C1 segment of cervical spinal cord (tissue), 14 donors: ENCODE measurements at places on chromosomes 2 and 18.

GRCh38 chr2:140376686-140377085 lies 1596.5 kb upstream of the NXPH2 start:
- DNase-seq: no peak

DNA sequence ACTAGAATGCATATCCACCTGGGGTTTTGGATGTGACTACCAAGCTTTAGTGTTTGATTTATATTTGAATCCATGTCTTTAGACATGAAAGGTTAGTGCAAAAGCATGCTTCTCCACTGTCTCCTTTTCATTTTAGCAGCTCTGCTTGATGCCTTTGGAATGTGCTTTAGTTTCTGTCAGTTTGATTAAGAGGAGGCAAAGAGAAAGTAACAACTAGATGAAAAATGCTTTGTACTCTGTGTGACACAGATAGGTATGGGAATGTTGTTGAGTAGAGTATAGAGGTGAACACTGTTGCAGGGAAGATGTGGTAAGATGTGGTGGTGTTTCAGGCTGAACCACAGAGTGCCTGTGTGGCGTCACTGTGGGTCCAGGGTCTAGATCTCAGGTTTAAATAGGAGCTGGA lies 19.8 kb downstream of the PIK3C3 start:
- no peak for DNase-seq

DNA sequence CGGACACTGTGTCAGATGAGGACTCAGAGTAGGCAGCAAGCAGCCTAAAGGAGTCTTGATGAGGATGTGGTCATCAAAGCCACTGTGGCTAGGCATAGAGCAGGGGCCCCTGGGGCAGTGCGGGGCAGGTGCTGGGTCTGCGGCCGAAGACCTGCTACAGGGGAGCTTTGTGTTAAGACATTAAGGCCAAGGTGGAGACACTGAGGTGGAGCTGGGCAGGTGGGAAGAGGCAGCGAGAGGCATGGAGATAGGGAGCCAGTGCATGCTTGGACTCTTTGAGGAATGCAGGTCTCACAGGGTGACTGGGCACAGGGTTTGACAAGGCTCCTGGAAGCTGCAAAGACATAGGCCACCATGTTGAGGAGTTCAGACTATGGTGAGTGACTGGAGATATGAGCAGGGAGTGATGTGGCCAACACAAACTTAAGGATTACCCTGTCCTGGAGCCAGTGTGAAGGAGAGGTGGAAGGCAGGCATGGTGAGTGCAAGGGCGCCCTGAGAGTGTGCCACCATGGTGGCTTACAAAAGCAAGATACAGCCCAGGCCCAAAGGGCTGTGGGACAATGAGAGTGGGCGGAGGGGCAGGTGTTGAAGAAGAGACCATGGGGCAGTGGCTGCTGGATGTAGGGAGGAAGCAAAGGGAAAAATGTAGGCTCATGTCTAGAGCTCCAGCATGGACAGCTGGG lies 450.9 kb upstream of the HS6ST1 start:
- DNase-seq: no peak

GRCh38 chr2:240797500-240797895 lies 22.5 kb downstream of the KIF1A start:
- no peak for DNase-seq

GRCh38 chr2:241774419-241775222 lies 2.0 kb upstream of the GAL3ST2 start:
- DNase-seq: no peak

- no peak for DNase-seq
Measured at GRCh38 chr2:17759805-17760204, 5.9 kb downstream of the GEN1 start.

- no peak for DNase-seq
Measured at GRCh38 chr18:60568220-60568619, 195.6 kb upstream of the MC4R start.

DNA sequence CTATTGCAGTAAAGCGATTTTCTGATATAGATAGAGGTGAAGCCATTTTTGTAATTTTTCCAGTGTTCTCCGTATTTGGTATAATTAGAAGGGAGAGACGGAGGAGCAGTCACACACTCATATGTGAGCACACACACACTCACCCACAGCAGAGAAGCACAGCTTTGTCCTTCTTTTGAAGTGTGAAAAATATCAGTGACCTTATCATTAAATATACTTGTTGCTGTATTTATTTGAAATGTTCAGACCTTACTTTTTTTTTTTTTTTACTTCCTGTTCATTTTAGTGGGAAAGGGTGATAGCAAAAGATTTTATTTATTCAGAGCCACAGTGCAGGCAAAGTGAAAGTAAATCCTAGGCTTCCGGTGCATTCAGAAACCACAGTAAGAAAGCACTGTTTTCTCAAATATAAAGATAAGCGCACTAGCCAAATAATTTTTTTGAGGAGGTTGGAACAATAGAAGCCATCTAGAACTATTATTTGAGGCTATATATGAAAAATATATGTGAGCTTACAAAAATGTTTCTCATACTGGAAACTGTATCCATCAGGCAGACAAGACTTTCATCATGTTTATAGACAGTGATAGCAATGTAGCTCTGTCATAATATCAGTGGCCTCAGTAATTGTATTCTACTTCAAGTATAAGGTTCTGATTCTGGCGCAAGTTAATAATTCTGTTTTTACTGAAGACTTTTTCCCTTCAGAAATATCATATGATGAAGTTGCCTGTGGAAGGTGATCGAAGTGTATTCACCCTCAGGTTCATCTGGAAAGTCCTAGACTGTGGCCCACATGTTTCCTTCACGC lies 37.2 kb downstream of the TSHZ1 start:
- no peak for DNase-seq

GRCh38 chr2:54059504-54059903 lies 55.9 kb upstream of the ACYP2 start:
- DNase-seq: no peak

DNA sequence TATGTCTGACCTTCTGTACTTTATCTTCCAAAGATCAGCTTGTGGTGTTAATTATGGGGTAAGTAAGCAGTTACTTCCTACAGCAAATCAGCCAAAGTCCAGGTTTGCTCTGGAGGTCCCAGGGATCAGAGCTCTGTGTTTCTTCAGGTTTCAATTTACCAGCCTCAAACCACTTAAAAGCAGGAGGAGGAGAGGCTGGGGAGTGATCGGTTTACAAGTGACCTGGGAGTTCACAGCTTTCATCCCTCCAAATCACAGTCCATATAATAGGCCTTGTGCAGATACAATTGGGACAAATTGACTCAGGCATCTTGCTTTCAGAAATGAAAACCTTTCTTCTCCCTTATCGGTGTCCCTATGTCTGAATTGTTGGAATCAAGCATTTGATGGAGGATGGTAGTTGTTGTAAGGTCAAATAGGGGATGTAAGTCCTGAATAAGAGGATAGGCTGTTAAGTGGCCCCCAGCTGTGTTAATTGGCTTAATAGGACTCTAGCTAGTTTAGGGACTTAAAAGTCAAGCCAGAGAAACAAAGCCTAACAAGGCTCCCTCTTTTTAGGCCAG lies 188.0 kb upstream of the NT5C1B start:
- no peak for DNase-seq

GRCh38 chr2:98663511-98664090 lies 55.2 kb downstream of the UNC50 start:
- no peak for DNase-seq

GRCh38 chr18:57806201-57806977 lies 3.3 kb upstream of the ATP8B1 start:
- DNase-seq: no peak

GRCh38 chr18:24474406-24474805 lies 14.0 kb downstream of the HRH4 start:
- DNase-seq: no peak

DNA sequence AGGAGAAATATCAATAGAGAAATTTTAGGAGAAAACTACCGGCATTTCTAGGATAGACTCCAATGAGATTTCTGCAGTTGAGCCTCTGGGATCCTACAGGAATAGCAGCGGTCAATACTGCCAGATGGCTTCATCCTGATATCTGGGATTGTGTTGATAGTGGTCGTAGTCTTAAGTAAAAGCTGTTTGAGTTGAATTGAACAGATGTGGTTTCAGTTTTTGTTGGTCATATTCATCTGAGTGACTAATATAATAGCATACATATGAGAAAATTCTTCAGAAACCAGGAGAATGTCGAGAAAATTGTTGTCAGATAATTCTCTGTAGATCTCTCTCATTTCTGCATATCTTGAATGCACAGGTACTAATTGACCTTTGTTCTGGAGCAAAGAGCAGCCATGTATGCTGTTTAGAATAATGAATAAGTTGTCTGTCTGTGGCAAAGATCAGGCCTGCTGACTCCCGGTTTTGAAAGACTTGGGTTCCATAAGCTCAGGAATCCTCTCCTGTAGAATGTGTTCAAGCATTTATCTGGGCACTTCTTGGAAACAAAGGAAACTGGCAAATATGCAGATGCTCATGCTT lies 288.1 kb downstream of the TMX3 start:
- no peak for DNase-seq

DNA sequence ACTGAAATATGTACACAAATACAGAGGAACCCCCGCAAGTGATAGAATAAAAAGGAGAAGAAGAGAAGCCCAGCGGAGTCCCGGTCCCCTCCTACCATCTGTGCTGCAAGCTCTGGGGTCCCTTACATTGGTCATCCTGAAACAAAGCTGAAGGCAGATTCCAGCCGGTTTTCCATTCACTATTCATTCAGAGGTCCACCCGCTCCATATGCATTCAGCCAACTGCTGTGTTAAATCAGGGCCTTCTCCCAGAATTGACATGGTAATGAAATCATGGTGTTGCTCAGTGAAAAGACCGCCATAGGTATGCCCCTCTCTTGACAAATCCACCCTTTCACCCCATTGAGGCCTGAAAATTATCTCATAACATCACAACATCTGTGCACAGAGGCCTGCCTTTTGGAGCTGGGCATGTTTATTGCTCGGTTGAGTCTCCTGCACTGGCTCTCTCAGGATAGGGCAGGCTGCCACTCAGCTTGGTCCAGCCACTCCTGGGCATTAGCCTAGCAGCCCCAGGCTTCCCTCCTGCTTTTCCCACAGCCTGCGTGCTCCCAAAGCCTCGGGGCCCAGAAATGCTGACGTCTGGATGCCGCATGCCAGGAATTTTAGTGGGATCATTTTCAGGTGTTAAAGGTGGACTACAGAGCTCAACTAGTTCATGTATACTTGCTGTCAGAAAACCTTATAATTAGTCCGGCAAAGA lies 39.3 kb upstream of the ID2 start:
- DNase-seq: no peak

DNA sequence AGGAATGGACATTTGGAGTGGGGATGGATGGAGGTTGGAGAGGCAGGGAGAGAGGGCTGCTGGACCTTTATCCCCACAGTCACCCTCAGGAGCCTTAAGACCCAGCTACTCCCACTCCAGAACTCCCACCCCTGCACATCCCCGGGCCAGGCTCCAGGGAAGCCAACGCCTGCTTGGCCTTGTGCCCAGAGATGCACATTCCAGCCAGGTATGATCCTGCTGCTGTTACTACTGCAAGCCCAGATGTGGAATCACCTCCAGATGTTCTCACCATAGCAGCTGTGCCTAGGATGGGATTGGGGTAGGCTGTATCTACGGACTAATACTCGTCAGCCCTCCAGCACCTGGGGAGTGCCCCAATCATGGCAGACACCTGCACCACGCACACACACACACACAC lies 71.7 kb downstream of the ZFP36L2 start:
- DNase-seq: no peak

- no peak for DNase-seq
Measured at GRCh38 chr2:109268916-109269315, 139.9 kb downstream of the SH3RF3 start.

GRCh38 chr2:25184254-25184653 lies 15.9 kb upstream of the POMC start:
- DNase-seq: no peak

DNA sequence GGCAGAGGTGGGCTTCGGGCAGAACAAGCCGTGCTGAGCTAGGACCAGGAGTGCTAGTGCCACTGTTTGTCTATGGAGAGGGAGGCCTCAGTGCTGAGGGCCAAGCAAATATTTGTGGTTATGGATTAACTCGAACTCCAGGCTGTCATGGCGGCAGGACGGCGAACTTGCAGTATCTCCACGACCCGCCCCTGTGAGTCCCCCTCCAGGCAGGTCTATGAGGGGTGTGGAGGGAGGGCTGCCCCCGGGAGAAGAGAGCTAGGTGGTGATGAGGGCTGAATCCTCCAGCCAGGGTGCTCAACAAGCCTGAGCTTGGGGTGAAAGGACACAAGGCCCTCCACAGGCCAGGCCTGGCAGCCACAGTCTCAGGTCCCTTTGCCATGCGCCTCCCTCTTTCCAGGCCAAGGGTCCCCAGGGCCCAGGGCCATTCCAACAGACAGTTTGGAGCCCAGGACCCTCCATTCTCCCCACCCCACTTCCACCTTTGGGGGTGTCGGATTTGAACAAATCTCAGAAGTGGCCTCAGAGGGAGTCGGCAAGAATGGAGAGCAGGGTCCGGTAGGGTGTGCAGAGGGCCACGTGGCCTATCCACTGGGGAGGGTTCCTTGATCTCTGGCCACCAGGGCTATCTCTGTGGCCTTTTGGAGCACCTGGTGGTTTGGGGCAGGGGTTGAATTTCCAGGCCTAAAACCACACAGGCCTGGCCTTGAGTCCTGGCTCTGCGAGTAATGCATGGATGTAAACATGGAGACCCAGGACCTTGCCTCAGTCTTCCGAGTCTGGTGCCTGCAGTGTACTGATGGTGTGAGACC lies at the start of gene PROC:
TSS of gene PROC (plus strand) at position 128 of the 812 bp plus-strand sequence. CDS start 1,516 bp downstream, outside the sequence.
- no peak for DNase-seq

- no peak for DNase-seq
Measured at GRCh38 chr2:169511818-169512217, 2.3 kb downstream of the KLHL41 start.
